ENCODE measurements at places on chromosomes 1 and 21.

- peak; percentile 82 for DNase-seq
Measured at GRCh38 chr1:225428881-225429455, 1.1 kb upstream of the LBR start.

DNA sequence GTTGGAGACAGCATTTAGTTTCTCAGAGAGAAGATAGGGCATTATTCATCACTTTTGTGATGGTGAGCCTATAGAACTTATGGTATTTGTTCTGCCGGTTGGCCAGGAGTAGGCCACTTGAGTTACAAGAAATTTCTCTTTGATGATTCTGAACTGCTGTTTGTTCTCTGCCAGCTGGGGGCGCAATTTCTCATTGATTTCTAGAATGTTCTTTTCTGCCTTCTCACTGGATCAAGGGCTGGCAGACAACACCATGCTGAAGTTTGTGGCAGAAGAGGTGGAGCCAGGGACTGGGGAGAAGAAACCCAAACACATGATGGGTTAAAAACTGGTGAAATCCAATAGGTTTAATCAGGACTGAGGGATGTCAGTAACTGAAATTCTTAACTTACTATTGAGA is 360.6 kb downstream of the FAM72C start:
- DNase-seq, result peak; percentile 13

DNA sequence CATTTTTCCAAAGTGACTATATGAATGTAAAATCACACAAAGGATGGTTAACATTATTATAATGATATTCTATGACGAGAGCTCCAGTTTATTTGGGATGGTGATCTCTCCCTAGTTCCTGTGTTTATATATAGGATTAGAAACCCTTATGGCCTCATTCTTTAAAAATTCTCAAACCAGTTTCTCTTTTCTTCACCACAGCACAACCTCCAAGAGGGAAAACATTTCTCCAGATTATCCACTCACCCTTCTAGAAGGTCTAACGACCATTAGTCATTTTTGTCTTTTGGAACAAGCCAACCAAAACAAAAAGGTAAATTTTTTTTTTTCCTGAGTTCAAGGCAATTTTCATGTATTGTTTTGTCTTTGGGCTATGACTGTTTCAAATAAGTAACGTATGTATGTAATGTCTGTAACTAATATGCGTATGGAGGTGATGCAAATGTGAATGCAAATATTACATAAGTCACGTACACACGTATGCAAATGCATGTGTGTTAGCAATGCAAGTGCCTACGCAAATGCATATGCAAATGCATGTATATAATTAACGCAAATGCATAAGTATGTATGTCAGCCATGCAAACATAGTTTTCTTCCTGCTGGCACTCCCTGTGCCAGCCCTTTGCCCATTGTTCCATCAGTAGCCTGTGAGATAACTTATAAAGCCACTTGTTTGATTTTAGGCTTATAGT is 72.5 kb upstream of the MORC3 start:
- no peak for DNase-seq

DNA sequence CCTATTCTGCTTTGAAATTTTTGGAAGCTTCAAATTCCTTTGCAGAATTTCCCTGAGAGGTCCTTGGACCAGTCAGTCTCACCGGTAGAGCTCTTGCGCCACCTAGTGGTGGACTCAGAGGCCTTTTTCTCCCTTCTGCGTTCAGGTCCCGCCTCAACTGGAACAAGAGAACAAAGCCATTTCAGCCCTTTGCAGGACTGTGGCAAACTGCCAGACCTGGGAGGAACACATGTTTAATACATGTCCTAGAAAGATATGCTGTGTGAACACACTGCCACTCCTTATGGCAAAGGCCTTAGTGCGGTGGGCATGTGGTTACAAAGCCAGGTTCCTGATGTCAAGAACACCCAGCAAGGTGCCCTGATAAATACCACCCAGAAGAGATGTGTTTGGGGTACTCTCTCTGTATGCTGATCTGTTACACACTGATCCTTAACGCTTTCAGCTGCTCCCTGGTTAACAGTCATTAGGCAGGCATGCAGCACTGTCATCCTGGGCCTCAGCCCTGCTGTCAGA is 82.2 kb upstream of the SSX2IP start:
- peak; percentile 80 for DNase-seq

GRCh38 chr1:117093870-117094621 is 27.5 kb downstream of the TRIM45 start:
- no peak for DNase-seq
